ENCODE measurements at places on chromosomes 13 and 19.

GRCh38 chr19:48480558-48481500 lies 11.7 kb downstream of the CYTH2 start:
- DNase-seq = no peak

DNA sequence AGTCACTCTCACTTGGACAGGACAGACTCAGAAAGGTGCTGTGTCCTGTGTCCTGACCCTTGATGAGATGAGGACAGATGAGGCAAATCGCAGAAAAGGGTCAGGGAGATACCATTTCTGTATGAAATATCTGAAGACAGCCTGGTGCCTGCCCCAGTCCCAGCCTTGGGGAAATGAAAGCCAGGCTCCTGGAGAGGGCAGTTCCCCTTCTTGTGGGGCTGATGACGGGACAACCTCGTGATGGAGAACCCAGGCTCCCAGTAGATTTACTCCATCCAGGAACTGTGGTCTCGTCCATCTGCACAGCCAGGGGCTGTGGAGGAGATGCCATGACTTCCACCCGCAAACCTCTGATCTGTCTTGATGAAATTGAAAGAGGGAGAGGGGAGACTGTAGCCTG lies 13.8 kb downstream of the LILRB1 start:
- DNase-seq = no peak

DNA sequence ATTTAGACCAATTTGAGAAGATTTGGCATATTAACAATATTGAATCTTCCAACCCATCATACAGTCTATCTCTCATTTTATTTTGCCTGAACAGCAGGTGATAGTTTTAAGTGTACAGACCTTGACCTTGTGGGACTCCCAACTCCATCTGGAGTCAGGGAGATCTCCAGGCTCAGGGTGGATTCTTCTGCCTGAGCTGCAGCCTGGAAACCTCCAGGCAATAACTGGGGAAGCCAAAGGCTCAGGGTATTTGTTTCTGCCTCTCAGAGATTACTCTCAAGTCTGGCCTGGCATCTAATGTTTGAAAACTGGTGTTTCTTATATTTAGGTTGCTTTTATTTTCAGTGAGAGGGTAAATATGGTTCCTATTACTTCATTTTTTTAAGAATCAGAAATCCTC lies 102.1 kb upstream of the C1QTNF9B start:
- no peak for DNase-seq

DNA sequence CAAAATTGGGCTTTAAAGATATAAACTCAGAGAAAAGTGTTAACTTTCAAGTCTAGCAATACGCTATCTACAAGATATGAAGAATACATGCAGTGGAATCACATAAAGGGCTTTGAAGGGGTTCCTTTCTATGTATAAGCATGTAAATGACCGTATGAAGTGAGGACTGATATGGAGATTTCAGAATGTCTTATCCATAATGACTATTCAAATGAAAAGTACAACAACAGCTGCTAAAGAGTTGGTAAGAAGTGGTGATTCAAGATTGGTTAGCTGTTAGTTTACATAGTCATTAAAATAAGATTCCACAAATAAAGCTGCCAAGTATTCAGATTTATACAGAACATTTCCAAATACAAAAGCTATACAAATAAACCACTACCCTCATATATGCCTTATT lies 153.4 kb upstream of the STARD13 start:
- no peak for DNase-seq

DNA sequence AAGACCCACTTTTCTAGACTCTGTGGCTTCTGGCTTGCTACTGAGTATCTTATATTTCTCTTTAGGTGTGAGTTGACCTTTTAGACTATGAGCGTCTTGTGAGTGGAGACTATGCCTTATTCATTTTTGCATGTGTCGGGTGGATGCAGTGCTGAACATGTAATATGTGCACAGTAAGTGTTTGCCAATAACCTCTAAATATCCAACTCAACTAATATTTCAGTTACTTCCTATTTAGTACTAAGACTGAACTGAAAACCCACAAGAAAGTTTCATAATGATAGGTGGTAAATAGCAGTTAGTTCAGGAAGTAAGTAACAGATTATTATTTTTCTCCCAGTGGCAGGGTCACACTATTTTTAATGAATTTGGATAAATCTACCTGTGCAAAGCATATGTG lies 269.3 kb downstream of the KCNRG start:
- DNase-seq = no peak

DNA sequence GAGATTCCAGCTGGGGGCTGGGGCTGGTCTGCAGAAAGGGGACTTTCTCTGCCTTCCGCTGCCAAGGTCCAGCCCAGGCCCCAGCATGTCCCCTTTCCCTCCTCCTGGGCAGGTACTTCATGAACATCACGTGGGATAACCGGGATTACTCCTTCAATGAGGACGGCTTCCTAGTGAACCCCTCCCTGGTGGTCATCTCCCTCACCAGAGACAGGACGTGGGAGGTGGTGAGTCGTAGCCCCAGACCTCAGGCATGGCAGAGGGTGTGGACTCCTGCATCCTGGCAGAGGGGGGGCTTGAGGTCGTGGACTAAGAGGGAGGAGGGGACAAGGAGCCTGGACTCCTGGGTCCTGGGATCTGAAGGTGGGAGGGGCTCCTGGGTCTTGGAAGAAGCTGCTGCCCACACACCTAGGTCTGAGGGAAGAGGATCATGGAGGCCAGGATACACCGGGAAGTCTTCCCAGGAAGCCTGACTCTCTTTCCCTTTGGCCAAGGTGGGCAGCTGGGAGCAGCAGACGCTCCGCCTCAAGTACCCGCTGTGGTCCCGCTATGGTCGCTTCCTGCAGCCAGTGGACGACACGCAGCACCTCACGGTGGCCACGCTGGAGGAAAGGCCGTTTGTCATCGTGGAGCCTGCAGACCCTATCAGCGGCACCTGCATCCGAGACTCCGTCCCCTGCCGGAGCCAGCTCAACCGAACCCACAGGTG lies 20.6 kb downstream of the GRIN2D start:
- no peak for DNase-seq
